ENCODE measurements at places on chromosomes 4 and X.

GRCh38 chr4:150078041-150078578 lies at the start of gene DCLK2:
Gene DCLK2 (plus strand): TSS chr4:150078445. CDS start chr4:150079028, 583 bp downstream.
- peak; percentile 20 for DNase-seq

DNA sequence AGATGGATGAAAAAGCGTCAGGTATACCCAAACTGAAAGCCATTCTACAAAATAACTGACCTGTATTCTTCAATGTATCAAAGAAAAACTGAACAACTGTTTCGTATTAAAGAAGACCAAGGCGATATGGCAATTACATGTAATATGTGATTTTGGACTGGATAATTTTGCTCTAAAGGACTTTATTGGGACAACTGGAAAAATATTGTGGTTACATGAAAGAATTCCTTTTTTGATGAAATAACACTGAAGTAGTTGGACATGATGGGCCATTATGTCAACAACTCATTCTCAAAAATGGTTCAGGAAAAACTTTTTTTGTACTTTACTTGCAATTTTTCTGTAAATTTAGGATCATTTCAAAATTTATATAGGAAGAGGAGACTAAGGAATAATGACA lies 12.1 kb upstream of the ANTXR2 start:
- no peak for DNase-seq

DNA sequence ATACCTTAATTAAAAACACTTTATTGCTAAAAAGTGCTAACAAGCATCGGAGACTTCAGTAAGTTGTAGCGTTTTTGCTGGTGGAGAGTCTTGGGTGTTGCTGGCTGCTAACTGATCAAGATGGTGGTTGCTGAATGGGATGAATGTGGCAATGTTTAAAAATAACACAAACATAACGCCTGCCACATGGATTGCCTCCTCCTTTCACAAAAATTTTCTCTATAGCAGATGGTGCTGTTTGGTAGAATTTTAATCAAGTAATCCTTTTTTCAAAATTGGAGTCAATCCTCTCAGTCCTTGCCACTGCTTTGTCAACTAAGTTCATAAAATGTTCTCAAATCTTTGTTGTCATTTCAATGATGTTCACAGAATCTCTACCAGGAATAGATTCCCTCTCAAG lies 466.8 kb upstream of the TECRL start:
- DNase-seq = no peak

- DNase-seq = no peak
These were observed 61.4 kb downstream of the SHISA3 start for GRCh38 chr4:42458657-42459056.

GRCh38 chrX:121456315-121456714 lies 408.9 kb downstream of the GLUD2 start:
- no peak for DNase-seq

GRCh38 chr4:162201673-162202072 lies 37.9 kb upstream of the FSTL5 start:
- no peak for DNase-seq

GRCh38 chrX:120459309-120459708 lies 9.8 kb downstream of the LAMP2 start:
- no peak for DNase-seq

DNA sequence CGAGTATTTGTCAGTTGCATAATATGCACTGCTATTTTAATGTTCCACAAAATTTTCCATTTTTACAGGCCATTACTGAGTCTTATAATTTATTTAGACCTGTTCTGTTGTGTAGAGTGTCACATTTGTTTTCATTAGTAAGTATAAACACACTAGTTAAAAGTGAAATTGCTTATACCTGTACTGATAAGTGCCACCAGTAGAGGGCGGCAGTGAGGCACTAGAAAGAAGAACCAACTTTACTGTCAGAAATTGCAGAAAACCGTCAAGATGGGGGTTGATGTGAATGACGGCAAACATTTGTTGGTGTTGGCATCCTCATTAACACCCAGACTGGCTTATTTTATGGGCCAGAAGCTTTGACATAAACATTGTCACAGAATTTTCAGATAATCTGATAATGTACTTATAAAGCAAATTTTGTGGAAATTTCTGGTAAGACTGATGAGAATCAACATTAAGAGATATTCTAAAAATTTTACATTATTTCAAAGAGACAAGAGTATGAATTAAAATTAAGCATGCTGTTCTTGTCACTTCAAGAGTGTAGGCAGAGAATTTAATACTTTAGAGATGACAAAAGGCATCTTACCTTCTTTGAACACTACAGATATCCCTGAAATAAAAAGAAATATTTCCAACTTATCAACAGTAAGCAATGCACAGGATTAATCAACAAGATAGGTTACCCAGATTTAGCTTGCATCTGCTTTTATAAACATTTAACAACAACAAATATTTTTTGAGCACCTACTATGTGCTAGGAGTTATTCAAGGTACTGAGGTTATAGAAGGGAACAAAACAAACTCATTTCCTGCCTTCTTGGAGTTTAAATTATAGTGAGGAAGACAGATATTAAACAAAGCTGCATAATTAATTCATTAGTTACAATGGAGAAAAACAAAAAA lies 24.9 kb downstream of the ALPK1 start:
- peak; percentile 70 for DNase-seq

GRCh38 chr4:173319696-173320095 lies 14.5 kb downstream of the HMGB2 start:
- DNase-seq = no peak

DNA sequence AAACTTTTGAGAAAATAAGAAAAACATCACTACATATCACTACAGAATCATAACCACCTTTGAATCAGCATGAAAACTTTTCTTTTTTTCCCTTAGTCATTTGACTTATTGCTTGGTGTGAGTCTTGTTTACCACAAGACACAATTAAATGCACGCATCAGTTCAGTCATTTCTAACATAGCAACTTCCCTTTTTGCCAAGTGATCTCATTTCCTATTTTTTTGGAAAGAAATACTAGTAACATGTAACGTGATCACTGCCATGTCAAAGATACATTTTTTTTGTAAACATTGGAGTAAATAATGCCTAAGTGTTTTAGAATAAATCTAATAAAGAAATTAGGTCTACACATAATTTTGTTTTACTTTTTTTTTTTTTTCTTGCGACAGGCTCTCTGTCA lies 5.1 kb upstream of the CXCL8 start:
- DNase-seq = no peak

DNA sequence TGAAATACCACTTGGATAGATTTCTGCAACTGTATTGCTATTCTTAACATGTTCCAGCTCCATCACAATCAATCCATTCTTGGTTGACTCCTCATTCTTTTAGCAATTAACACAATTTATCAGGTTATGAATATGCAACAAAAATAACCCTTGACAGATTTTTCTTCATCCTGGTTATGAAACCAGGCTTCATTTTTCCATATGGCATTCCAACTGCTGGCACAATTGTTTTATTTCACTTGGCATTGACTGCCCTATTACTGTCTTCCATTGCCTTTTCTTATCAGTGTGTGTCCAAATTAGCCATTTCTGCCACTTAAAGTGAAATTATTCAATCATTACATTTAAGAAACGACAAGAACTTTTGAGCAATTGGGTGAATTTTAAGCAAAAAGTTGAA lies 388.8 kb upstream of the EPHA5 start:
- DNase-seq = no peak

- DNase-seq = no peak
These were observed 29.8 kb downstream of the ACOX3 start for GRCh38 chr4:8410641-8411271.

- no peak for DNase-seq
These were observed 192.0 kb downstream of the PCDH7 start for GRCh38 chr4:30912098-30912714.

GRCh38 chr4:102503301-102503746 lies 2.2 kb downstream of the NFKB1 start:
- DNase-seq = no peak

DNA sequence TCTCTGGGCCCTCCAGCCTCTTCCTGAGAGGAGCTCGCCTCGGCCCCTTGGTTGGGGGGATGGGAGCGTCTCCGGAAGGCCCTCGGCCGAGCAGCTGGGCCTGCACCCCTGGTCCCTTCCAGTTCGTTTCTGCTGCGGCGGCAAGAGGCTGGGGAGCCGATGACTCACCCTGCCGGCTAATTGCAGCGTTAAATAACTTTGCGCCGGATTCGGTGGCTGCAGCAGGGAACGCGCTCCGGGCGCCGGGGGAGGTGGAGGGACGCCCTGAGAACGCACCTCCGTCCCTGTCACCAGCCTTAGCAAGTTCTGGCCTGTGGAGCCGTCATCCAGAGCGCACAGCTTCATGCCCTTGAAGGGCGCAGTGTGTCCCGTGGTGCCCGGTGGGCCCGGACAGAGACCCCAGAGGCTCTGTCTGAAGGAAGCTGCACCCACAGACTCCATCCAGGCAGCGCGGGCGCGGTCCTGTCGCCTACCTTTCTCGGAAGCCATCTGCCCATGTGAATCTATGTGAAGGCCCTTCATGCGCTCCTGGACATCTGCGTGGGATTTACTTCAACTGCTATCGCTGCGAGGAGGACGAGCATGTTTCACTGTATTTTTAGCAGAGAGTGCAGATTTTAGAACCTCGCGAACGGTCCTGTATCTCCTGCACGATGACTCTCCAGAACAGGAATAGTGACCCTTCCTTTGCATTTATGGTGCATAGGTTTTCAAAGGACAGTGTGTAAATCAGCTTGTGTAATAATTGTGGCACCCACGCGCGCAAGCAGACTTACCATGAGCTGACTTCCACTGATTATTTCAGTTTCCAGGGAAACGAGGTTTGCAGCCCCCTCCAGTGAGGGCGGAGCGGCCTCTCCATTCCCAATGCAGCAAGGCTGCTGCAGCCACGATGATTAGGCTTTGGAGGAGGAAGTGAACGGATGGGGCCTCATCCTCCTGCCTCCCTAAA lies 1.7 kb upstream of the TMEM271 start:
- DNase-seq = peak; percentile 25

DNA sequence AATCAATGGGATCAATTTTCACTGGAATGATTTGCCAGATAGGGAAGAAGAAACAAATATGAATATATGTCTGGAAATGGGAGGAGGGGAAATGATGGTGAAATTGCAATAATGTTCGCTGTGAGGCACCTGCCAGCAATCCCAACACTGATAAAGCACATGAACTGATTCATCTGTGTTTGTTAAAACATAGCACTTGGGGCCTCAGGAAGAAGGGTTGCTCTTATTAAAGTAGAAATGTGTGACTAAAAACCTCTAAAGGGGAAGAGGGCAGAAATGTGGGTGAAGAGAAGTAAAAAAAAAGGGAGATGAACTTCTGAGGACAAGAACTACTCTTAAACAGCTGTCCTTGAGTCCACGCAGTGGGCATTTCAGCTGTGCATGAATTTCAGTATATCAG lies 101.4 kb downstream of the C4orf51 start:
- DNase-seq = no peak

DNA sequence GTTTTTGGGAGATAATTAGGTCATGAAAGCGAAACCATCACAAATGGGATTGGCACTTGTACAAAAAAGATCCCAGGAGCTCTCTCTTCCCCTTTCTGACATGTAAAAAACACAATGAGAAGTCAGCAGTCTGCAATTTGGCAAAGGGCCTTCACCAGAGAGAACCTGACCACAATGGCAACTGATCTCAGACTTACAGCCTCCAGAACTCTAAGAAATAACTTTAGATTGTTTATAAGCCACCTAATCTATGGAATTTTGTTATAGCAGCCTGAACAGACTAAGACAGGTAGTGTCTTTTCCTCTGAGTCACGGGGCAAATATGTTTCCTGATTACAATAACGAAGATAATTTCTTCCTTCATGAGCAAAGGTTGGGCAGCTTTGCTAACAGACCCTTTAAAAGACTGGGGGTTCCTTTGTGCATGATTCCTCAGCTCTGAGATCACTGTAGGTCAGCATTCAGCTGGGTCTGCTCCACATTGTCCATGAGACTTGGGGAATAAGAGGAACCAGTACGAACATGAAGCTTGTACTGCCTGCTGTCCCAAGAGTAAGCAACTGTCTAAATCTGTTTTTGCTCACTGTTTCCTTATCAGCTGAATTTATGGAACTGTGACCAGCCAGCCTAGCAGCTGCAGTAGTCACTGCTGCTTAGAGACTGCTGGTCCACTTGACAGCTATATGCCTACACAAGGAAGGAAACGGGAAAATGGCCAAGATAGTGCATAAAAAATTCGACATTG lies 191.6 kb downstream of the ANAPC10 start:
- DNase-seq = no peak

DNA sequence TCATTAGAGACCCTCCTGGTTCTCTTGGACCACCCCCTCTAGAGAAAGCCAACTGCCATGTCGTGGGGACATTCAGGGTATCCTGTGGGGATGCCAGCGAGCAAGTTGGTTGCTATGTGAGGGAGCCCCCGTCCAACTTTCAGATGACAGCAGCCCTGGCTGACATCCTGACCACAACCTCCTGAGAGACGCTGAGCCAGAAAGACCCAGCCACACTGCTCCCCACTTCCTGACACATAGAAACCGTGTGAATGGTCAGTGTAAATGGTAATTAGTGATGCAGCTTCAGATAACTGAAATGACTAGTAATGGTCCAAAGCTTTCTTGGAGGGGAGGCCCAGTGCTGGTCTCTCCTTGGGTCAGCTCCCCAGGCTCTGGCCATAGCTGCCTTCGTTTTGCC lies 10.8 kb downstream of the CLCN4 start:
- no peak for DNase-seq

- DNase-seq = no peak
These were observed 16.4 kb upstream of the CXCL8 start for GRCh38 chr4:73723928-73724327.

DNA sequence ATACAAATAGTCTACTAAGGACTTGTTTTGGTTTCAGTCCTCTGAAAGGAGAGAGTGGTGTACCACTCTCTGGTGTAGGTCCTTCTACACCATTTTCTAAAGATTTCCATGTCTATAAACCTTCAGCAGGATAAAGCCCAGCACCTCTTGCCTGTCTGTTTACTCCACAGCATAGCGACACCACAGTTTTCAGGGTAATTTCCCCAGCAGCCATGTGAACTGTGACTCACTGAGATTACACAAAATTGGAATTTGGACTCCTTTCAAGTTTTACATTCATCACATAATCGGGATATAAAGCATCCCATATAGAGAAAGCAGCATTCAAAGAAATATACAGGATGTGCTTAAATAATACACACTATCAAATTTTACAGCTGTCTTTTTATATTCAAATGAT lies 229.6 kb downstream of the PRDM5 start:
- no peak for DNase-seq

DNA sequence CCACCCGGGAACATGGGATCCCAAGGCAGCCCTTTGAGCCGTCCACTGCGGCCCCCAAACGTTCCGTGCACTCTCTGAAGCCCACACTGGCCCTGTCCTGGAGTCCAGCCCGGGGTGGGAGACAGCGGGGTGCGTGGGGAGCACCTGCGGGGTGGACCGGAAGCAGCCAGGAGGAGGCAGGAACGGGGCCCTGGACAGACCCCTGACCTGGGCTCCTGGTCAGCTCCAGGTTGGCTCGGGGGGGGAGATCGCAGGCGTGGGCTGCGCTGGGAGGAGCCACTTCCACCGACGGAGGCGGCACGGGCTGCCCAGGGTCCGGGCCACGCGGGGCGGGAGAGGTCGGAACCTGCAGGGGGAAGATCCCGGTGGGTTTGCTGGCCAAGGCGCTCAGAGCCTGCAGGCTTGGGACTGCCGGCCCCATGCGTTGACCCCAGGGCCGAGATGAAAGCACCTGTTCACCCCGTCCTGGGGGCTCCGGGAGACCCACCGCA lies 5.7 kb upstream of the PLCXD1 start:
- DNase-seq = no peak
